Stimulated activated CD4-positive, alpha-beta T cell treated with anti-CD3 and anti-CD28 coated beads, Interleukin-2, amount 100 ng/mL, for 24 hours (primary cell): ENCODE measurements at places on chromosomes 5 and 9.

DNA sequence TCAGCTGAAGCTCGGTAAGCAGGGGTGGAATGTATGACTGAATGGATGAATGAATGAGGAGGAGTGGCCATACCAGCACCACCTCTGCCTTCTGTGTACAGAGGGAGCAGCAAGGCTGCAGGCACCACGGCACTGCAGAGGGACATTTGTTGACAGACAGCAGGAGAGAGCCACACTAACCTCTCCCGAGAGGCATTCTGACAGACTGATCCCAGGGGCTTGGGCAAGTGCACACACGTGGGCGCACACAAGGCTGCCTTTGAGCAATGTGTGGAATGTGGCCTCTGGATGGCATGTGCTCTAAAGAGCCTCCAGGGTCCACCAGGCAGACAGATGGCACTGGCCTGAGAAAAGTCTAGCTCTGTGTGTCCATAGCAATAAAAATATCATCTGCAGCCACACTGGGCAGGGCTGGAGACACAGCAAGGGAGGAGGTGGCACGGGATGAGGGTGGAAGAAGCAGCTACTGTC lies 111.8 kb downstream of the ACTL7B start:
- no peak for DNase-seq

DNA sequence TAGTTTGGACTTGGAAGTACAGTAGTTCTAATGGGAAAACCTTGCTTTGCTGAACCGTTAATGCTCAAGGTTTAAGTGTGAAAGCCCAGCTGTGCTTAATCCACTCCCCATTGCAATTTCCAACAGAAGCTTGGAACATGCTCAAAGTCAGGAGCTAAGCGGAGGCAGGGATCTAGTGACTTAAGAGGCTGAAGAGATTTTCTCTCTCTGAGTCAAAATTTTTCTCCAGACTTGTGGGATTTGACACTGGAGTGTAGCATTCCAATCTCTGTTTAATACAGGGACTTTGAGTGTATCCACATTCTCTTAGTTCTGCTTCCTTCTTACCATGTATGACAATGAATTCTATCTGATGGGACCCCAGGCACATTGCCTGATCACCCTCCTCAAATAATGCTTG lies 471.8 kb downstream of the KIF4B start:
- no peak for DNase-seq

DNA sequence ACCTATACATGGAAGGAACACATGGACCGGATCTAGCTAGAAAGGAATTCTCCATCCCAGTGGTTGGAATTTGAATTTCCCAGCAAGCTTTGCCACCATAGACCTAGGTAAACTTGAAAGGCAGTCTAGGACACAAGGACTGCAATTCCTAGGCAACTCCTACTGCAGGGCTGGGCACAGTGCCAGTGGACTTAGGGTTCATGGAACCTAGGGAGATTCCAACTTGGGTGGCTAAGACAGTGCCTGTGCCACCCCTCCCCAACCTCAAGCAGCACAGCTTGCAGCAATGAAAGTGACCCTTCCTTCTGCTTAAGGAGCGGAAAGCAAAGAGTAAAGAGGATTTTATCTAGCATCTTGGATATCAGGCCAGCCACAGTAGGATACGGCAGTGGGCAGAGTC lies 663.3 kb downstream of the ELAVL2 start:
- no peak for DNase-seq

DNA sequence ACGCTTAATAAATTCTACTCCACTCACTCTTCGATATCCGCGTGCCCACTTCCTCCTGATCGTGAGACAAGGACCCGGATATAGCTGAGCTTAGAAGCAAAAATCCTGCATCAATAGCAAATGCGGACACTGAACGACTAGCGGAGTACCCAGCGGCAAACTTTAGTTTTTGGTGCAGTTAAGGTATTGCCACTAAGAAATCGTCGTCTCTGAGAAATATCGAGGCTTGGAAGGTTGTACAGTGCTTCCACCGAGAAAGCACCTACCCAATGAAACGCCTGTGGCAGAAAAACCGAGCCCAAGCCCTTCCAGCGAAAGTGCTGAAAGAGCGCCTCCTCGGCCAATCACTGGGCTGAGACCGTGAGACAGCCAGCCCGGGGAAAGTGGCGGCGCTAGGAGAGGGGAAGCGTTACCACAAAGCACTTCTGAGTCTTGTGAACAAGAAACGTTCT lies 32.2 kb downstream of the ANXA2R start:
- peak; percentile 81 for DNase-seq

DNA sequence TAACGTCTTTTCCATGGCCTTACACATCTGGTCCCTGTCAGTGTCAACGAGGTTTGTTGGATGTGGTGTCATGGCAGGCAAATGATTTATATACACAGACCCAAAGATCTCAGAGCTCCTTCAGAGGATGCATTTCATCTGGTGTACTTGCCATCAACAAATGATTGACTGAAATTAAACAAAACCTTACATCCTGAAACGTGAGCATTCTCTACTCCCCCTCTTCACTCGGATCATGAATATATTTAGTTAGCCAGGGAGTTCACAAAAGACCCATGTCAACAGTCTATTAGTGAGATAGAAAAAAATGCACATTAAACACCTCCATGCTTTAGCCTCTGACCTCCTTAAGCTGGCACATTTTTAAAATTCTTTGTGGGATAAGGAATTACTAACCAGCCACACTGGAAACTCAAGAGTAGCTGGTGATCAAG lies 215.6 kb downstream of the EFNA5 start:
- DNase-seq, result no peak

GRCh38 chr5:147904110-147904509 lies 2.2 kb downstream of the C5orf46 start:
- DNase-seq, result no peak

- no peak for DNase-seq
Observed at GRCh38 chr9:7105095-7105494, 347.3 kb downstream of the KDM4C start.

DNA sequence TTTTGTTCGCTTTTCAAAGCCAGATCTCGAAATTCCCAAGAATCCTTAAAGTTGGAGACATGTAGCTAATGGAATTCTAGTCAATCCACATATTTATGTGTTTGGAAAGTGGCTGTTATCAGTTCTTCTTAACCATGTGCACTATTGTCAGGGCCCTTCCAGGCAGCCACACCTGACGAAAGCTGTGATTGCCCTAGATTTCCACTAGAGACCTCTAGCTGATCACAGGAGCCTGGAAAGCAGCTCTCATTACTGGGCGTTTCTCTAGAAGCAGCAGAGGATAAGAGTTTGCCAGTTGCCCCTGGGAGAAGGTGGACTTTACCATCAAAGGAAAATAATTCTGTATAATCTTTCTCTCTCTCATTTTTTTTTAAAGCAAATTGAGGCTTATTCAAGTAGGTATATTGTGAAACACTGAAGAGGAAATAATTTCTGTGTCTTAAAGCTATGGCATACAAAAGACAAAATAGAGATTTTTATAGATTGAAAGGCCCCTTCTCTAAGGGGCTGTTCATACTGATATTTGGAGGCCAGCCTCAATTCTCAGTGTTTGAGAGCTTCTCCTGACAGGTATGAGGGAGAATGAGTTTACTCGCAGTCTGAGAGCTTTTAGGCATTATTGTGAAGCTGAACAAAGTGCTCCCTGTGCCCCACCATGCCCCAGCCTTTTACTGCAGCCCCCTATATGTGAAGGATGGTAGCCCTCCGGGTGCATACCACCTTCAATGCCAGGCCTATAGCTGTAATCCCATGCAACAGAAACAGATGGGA lies 405.4 kb upstream of the ACTBL2 start:
- no peak for DNase-seq

GRCh38 chr9:82895822-82896110 lies 167.2 kb downstream of the RASEF start:
- no peak for DNase-seq

DNA sequence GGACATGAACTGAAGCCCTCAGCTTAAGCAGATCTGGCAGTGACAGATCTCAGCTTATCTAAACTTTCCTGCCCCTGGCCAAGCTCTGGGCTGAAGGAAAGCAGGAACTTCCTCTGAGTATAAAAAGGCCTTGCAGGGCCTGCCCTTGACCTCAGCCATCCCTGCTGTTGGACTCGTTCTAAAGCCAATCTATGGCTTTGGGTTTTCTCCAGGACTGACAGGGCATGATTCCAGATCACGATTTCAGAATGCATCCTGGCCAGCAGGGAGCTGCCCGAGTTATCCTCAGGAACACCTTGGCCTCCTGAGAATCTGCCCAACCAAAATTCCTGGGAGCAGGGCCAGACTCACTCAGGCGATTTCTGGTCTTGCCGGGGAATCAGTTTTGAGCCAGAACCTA lies 502.7 kb downstream of the TLE4 start:
- no peak for DNase-seq
